ENCODE measurements at places on chromosomes 1 and 21.

- no peak for DNase-seq
These were observed 29.0 kb downstream of the LMX1A start for GRCh38 chr1:165327538-165327937.

GRCh38 chr1:185425163-185425562 lies 108.1 kb upstream of the IVNS1ABP start:
- no peak for DNase-seq

- no peak for DNase-seq
These were observed 194.6 kb upstream of the LMO4 start for GRCh38 chr1:87134061-87134460.

GRCh38 chr21:44637018-44637850 lies at the start of gene KRTAP10-10:
TSS of gene KRTAP10-10 (plus strand) at chr21:44637356. CDS start at chr21:44637418, 62 bp downstream.
- no peak for DNase-seq

- peak; percentile 56 for DNase-seq
These were observed 94.6 kb downstream of the STUM start for GRCh38 chr1:226643177-226643576.

GRCh38 chr1:92482665-92483609 lies 3.8 kb downstream of the GFI1 start:
- DNase-seq, result peak; percentile 88

DNA sequence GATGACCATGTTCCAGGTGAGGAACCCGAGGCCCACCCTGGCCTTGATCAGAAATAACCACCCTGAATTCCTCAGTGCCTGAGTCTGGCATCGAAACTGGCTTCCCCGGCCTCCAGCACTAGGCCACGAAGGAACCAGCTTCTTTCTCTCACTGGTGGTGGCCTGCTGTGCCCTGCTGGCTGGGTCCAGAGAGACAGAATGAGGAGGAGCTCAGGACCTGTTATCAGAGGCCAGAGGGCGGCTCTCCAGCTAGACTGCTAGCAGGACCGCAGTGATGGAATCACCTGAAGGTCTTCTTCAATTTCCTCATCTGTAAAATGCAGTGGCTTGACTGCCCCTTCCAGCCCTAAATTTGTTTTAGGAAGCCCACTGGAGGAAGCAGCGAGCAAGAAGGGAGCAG lies 20.5 kb downstream of the ROR1 start:
- no peak for DNase-seq

DNA sequence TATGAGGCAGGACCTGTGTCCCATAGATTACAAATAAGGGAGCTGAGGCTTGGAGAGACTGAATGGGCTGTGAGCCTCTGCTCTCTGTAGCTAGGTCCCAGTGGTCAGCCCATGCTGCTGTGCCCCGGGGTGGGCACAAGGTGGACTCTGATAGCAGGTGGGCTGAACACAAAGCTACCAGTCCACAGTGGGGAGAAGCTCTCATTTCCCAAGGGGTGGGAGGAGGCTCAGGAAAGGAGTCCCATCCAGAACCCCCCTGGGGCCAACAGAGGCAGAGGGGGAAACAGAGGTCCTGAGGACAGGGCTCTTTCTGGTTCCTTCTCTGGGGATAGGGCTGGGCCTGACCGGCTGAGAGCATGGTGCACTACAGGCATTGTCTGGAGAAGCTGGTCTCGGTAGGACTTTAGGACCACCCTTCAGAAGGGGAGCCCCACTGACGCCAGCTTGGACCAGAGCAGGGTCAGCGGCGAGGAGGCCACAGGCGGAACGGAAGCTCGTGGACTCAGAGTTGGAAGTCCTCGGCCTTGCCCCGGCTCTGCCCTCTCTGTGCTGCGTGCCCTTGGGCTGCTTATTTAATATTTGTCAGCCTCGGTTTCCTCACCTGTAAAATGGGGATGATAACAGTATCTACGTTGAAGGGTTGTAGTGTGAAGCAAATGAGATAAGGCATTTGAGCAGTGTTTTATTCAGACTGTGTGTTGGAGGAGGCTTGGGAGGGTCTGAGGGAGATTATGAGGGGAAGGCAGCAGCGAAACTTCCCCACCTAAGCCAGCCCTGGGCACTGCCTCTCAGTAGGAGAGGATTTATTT lies 26.6 kb downstream of the SDE2 start:
- no peak for DNase-seq

DNA sequence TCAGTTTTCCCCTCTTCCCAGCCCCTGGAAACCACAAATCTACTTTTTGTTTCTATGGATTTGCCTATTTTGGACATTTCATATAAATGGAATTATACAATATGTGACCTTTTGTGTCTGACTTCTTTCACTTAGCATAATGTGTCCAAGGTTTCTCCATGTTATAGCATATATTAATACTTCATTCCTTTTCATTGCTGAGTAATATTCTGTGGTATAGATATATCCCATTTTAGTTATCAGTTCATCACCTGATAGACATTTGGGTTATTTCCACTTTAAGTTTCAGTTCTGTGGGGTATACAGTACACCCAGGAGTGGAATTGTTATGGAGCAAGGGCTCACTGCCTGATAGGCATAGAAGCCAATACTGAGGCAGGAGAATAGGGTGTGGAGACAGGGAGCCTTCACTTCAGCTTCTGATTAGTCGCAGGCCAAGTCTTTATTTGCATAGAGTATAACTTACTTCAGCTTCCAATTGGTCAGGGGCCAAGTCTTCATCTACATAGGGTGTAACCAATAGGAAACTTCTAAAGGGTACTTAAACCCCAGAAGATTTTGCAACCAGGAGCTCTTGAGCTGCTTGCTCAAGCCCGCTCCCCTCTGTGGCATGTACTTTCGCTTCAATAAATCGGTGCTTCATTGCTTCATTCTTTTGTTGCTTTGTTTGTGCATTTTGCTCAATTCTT lies 8.3 kb upstream of the NVL start:
- DNase-seq, result no peak

DNA sequence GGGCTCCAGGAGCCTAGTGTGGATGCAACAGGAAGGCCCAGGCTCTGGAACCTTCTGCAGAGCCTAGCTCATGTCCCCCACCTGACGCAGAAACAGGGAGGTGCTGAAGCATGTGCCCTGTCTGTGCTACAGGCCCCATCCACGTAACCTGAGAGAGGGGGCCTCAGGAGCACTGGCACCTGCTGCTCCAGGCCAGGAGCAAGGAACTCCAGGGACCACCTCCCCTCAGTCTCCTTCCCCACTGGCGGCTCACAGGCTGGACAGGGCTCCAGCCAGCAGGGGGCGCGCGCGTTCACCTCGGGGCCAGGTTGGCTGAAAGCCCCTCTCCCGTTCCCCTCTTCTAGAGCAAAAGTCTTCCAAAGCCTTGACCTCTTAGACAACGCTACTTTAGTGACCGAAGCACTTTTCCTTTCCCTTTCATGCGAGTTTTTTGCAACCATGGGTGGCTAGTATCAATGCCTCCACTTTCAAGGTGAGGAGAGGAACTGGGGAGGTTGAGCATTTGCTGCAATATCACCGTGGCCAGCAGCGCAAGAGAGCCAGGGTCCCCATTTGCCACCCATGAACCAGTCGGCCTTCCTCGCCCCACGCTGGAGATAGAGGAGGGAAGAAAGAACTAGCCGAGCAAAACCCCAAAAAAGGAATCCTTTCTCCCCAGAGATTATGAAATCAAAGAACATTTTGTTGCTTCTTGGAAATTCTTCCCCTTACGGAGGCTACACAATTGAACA lies 52.4 kb upstream of the GPR157 start:
- DNase-seq, result peak; percentile 80

DNA sequence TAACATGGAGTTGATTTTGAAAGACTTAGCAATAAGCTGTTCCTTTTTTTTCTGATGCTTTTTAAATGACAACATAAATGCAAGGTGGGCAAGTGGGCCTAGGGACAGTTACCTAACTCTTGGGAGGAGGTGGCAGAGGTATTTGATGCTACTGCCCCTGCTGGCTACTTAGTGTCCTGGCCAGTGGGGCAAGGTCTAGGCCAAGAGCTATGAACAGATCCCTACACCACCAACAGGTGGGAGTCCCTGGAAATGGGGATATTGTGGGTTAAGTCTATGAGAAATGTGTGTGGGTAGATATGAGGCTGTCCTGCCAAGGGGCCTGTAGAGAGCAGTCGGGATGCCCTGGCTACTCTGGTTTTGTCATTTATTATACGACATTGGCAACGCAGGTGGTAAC lies 31.3 kb upstream of the B3GALT5 start:
- DNase-seq, result peak; percentile 4

DNA sequence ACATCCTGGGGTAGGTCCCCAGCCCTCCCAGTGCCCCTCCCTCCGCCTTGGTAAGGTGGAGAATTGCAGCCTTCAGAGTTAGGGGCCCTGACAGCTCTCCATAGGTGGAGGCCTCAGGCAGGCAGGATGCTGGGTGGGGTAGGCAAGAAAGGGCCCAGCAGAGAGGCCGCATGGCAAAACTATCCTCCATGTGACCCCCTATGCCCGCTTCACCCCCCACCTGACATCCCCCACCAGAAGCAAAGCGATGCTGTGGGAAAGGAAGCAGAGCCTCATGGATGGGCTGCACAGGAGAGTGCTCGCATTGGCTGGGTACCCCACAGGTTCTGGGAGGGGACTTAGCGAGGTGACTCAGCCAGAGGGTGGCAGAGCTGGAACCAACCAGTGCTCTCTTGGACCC lies 1.6 kb downstream of the S100A9 start:
- DNase-seq, result no peak

GRCh38 chr21:43646550-43647260 lies 12.6 kb downstream of the HSF2BP start:
- peak; percentile 90 for DNase-seq

DNA sequence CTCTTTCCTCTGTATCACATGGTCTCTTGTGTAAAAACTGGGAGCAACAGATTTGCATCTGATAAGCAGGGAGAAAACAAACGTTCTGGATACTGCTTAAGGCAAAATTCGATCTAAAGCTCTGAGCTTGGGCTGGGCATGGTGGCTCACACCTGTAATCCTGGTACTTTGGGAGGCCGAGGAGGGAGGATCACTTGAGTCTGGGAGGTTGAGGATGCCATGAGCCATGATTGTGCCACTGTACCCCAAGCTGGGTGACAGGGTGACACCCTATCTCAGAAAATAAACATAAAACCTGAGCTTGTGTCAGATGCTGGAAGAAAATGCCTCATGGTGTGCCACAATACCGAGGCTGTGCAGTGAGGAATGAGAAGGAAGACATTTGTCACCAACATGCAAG lies 73.9 kb downstream of the SCCPDH start:
- DNase-seq, result no peak

DNA sequence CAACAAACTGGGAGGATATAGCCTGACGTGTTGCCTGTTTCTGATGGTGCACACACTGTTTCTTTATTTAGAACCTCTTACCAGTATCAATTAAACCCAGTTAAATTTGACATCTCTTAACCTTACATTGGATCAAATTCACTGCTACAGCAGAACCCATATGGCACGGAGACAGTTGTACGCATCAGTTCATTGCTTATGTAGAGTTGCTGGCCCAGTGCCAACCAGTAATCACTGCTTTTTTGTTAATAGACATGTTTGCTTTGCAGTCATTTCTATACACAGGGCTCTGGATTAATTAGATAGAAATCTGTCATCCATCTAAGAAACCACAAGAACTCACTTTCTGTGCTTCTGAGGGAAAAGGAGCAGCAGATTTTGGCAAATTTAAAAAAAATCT lies 154.0 kb downstream of the RWDD3 start:
- DNase-seq, result no peak

- no peak for DNase-seq
These were observed 62.5 kb downstream of the PEX14 start for GRCh38 chr1:10537082-10537766.

DNA sequence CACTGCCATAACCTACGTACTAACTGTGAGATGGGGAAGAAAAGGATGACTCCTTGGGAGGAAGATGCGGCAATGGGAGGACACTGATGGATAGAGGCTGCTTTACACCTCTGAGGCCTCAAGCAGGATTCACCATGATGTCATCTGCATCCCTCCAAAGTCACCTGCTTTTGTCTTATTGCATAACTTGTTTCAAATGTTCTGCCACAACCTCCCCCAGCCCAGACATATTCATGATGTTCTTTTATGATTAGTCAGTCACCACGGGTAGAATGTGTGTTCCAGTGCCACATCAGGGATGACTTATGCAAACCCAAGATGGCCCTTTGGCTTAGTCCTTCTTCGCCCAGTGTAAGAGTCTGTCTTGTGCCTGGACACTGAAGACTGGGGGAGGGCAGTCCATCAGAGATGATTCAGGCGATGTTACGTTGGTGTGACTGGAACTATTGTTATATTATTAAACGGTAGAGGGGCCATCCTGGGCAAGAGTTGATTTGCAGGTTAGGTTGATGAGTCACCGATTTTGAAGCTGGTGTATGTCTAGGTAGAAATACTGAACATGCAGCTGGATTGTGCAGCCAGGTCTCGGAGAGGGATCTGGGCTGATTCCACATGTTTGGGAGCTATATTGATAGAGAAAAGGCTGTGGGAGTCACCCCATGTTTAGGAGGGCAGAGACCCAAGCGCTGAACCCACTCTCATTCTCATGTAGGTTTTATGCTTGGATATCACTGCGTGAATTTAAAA lies 32.6 kb downstream of the RYR2 start:
- peak; percentile 84 for DNase-seq

DNA sequence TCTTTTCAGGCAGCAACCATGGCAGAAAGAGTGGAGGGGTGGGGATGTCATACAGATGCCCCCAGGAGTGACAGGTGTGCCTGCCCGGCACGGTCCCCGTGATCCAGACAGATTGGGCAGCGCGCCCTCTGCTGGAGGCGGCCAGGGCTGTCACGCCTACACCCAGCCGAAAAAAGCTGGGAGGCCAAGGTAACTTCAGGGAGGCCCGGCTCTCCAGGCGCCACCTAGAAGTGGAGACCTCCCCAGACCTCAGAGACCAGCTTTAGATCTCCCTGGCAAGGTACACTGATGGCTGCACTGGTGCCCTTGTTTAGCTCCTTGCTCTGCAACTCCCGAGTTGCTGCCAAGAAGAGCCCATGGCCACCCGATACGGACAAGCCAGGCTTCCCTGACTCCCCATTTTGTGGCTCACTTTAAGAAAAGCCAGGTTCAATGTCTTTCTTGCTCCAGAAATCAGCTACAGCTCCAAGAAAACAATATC lies 6.6 kb downstream of the GOLT1A start:
- peak; percentile 82 for DNase-seq

GRCh38 chr1:171122299-171122698 lies 31.6 kb downstream of the FMO3 start:
- no peak for DNase-seq

DNA sequence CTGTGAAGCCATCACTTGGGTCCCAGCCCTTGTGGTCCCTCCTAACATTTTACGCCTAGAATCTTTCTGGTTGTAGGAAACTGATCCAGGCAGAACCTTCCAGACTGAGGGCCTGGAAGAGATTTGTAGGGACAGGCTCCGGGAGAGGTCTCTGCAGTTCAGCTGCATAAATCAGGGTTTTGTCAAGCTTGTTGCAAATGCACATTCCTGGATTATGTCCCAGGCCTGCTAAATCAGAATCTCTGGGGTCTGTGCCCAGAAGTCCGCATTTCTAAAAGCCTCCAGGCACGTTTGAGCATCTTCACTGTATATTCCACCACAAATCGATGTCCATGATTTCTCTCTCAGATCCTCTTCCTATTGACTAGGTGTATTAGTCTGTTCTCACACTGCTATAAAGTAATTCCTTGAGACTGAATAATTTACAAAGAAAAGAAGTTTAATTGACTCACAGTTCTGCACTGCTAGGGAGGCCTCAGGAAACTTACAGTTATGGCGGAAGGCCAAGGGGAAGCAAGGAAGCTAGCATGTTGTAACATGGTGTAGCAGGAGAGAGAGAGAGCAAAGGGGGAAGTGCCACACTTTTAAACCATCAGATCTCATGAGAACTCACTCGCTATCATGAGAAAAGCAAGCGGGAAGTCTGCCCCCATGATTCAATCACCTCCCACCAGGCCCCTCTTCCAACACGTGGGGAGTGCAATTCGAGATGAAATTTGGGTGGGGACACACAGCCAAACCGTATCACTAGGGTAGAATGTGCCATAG lies 1.2 kb upstream of the FHAD1 start:
- DNase-seq, result no peak
